ENCODE measurements at places on chromosomes 3 and 15.

GRCh38 chr3:172560026-172560425, 36.8 kb upstream of the TNFSF10 start:
- peaks cover 6% of the 10 kb centered on the region for H3K36me3 ChIP-seq
- no peak for DNase-seq
- H3K27me3 ChIP-seq: no peaks in the 10 kb centered on the region
- H3K4me3 ChIP-seq: no peak overlapping the region
- peaks cover 37% of the 10 kb centered on the region for H3K4me1 ChIP-seq

DNA sequence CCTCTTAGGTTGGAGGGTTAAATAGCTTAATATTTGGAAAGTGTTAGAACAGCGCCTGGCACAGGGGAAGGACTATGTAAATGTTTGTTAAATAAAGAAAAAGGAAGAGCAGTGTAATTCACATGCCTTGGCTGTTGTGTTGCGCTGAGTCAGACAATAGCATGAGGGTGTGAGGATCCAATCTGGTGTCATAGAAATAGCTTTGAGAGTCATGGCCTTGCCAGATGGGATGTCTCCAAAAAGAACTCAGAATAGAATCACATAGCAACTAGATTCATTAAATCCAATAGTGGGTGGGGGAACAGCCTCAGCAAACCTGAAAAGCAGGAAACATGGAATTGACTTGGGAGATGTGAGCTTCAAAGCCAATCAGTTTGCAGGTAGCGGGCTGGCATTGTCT, 3.9 kb upstream of the RBSN start:
- H3K27ac ChIP-seq: no peak overlapping the region
- peaks cover 3% of the 10 kb centered on the region for H3K36me3 ChIP-seq
- no peak overlapping the region for H3K4me3 ChIP-seq
- DNase-seq: no peak
- peaks cover 22% of the 10 kb centered on the region for H3K4me1 ChIP-seq
- H3K27me3 ChIP-seq: peaks cover 14% of the 10 kb centered on the region

- H3K4me1 ChIP-seq: peaks cover 29% of the 10 kb centered on the region
- H3K4me3 ChIP-seq: peak overlapping the region; percentile 13
- peaks cover 10% of the 10 kb centered on the region for H3K36me3 ChIP-seq
- peak overlapping the region; percentile 2 for H3K27ac ChIP-seq
- H3K27me3 ChIP-seq: no peaks in the 10 kb centered on the region
Measured at GRCh38 chr3:111326144-111326995, 215.6 kb upstream of the CD96 start.

- no peaks in the 10 kb centered on the region for H3K4me1 ChIP-seq
- no peaks in the 10 kb centered on the region for H3K36me3 ChIP-seq
- no peak overlapping the region for H3K27ac ChIP-seq
- H3K4me3 ChIP-seq: no peak overlapping the region
Measured at GRCh38 chr3:175476489-175476888, 617.4 kb downstream of the NAALADL2 start.

GRCh38 chr3:122102191-122102935, 47.2 kb downstream of the CD86 start:
- H3K4me1 ChIP-seq: peaks cover 14% of the 10 kb centered on the region
- no peaks in the 10 kb centered on the region for H3K36me3 ChIP-seq
- H3K4me3 ChIP-seq: peak overlapping the region; percentile 7
- H3K27me3 ChIP-seq: no peaks in the 10 kb centered on the region
- DNase-seq: no peak

GRCh38 chr3:184752361-184752760, 40.5 kb upstream of the MAGEF1 start:
- DNase-seq: no peak
- peaks cover 8% of the 10 kb centered on the region for H3K27me3 ChIP-seq
- no peak overlapping the region for H3K27ac ChIP-seq
- peaks cover 1% of the 10 kb centered on the region for H3K36me3 ChIP-seq
- no peak overlapping the region for H3K4me3 ChIP-seq
